HL-60 (cell line): ENCODE measurements at places on chromosomes 4 and X.
A peak's percentile ranks its signal among the peaks of the same experiment; 100 is the strongest.

DNA sequence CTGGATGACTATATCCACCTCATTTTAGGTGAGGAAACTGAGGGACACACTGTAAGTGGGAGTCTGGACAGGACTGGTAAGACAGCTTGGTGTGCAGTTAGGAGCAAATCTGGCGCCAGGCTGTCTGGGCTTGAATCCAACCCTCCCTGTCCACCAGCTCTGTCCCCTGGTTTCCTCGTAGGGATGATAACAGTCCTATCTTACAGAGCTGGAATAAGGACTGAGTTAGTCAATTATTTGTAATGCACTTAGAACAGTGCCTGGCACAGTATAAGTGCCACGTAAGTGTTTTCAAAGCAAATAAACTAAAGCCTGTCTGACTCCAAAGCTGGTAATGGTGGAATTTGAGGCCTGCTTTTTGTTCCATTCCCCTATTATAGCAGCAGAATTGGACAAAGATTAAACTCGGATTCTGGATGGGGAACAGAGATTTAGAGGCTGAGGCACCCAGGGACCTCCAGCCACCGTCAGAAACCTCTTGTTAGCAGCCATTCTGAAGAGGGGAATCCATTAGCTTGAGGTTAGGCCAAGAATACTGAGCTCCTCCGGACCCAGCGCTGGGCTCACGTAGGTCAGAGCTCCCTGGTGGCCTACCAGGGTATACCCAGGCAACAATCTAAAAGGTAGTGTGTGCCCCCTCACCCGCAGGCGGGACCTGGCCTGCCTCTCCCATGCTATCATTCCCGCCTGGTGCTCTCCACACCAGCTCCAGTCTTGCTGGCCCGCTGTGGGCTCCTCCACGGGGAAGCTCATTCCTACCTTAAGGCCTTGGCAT is 102.1 kb downstream of the UCHL1 start:
- DNase-seq, result no peak

GRCh38 chr4:66300336-66300934 is 630.1 kb upstream of the EPHA5 start:
- no peak for DNase-seq

GRCh38 chrX:115940888-115941332 is 229.6 kb upstream of the AGTR2 start:
- DNase-seq, result peak; percentile 81

- DNase-seq, result no peak
These were observed 39.9 kb downstream of the MSX1 start for GRCh38 chr4:4899202-4899925.

- DNase-seq, result no peak
These were observed 222.5 kb upstream of the GPC4 start for GRCh38 chrX:133637765-133638164.

DNA sequence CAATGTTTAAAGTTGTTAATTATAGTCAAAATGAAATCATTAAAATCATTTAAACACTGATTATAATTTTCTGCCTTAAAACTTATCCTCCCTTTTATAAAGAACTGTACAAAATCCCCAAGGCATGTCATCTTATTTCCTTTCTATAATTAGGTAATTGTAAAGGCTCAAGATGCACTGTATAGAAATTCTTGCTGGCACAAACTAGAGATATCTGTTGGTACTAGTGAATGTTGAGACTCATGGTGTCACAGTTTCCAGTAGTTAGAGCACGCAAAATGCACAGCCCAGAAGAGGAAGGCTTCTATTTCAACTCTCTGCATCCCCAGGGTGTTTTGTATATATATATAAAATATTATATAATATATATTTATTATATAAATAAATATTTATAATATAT is 22.7 kb upstream of the PLA2G12A start:
- DNase-seq, result no peak

DNA sequence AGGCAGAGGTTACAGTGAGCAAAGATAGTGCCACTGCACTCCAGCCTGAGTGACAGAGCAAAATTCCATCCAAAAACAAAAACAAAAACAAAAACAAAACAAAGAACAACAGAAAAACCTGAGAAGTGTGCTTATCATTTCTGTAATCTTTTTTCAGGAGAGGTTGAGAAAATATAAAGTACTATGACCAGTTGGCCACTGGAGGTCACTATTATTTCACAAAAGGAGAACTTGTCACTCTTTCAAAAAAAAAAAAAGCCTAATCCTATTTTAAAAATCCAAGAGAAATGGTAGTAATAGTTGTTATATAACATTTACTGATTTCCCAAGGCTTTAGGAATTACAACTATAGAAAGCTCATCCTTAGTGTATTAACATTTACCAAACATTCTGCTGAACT is 24.9 kb upstream of the RNF150 start:
- DNase-seq, result no peak

DNA sequence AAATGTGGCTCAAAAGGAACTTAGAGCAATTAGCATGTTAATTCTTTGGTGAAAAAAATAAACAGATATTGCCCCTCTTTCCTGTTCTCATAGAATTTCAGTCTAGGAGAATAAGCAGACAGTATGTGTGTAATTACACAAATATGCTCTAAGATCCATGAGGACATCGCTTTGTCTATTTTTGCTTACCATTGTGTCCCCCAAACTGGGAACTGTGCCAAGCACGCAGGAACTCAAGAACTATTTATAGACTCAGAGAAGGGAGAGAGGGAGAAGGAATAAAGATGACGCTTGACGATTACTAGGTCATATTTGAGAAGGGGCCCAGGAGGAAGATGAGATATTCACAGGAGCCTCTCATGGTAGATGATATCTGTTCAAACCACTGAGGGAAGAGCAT is 692.6 kb downstream of the RAB28 start:
- no peak for DNase-seq

DNA sequence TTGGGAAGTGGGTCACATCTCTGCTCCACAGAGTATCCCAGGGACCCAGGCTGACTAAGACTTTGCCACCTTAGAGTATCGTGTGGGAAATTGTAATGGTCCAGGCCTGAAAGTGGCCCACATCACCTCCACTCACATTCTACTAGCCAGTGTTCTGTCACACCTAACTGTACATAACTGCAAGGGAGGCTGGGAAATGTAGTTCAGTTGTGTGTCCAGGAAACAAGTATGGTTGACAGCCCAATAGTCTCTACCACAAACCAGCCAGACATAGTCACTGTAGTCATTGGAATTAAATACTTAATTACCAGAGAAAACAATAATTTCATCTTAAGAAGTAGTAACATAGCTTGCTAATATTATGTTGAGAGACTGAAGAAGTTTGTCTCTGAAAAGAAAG is 233.4 kb upstream of the S100G start:
- DNase-seq, result no peak

DNA sequence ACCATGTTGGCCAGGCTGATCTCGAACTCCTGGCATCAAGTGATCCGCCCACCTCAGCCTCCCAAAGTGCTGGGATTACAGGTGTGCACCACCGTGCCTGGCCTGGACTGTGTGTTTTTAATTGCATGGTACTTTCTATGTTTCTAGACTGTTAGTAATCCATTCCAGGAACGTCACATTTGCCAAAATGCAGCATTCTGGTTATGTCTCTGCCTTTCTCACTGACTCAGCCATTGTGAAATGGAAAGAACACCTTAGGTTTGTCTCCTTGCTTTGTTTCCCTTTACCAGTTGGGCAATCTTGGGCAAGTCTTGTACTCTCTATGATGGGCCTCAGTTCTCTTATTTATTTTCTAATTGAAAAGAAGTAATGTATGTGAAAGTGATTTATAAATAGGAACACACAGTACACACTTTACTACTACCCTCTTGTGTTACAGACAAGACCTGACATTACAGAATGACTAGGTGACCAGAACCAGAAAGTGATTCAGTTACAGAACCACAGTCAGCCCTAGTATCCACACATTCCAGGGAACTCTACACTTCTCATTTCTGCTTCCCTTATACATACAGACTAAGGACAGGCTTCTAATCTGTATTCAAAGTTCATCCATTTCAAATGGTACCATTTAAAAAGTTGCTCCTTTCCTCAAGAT is 187.1 kb downstream of the MGST2 start:
- no peak for DNase-seq

- DNase-seq, result no peak
These were observed 5.1 kb upstream of the WDR1 start for GRCh38 chr4:10121568-10122208.
